ENCODE measurements at places on chromosomes 2 and 18. TPM values are rescaled to one million over a fixed set of nuclear protein-coding genes. Genes with fewer than 3 reads are reported as not detected.
A peak's percentile ranks its signal among the peaks of the same experiment; 100 is the strongest.

Gene FAM124B
- total RNA-seq: 0.91 TPM

Gene ZNF892
- 4.6 TPM for total RNA-seq

Gene SIX3
- total RNA-seq: not detected

Gene CCDC85A
- total RNA-seq: 1.5 TPM

Gene BMP10
- not detected for total RNA-seq

Gene CDK15
- not detected for total RNA-seq

DNA sequence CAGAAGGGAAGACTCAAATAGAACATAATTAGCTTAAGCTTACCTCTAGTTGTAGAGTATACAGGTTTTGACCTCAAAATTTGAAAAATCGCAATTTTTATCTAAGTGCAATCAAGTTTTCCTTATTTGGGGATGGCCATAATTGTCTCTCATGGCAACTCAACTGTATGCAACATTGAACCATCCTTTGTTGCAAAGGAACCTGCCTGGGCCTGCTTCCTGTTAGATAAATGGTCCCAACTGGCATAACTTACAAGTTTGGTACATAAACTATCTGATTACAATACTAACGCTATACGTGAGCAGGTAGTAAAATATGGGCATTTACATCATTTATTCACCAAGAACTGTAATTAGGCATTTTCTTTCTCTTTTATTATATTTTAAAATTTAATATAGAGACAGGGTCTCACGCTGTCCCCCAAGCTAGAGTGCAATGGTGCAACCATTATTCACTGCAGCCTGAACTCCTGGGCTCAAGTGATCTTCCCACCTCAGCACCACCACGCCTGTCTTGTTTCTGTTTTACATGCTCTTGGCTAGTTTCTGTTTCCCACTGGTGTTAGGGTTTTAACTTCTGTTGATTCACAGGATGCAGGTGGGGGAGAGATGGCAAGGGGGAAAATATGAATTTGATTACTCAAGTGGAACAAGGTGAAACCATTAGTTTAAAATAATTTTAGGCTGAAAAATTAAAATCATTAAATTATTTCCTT, 55.3 kb upstream of the B3GNT2 start:
- H3K4me1 ChIP-seq: no peaks in the 10 kb centered on the region
- no peaks in the 10 kb centered on the region for H3K36me3 ChIP-seq
- no peak for DNase-seq
- H3K4me3 ChIP-seq: no peak overlapping the region

DNA sequence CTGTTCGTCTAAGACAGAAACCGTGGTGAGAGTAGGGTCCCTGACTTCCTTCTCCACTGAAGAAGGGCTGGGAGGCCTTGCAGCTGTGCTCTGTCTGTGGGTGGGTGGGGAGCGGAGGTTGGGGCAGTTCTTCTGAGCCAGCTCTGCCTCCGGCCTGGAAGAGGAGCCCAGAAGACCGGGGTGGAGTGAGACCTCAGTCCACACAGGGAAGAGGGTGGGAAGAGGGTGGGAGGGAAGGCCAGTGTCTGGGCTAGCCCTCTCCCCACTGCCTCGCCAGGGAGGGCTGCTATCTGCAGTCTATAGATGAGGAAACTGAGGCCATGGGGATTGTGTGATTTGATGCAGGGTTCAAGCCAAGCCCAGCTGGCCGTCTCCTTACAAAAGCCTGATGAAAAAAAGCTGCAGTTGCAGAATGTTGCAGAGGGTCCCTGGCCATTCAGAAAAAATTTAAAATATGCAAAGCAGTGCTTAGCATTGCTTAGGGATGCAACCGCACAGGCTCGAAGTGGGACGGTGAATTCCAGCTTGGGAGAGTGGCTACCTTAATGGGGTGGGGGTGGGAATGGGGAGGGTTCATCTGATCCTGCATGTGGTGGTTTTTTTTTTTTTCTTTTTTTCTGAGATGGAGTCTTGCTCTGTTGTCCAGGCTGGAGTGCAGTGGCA, 181.6 kb upstream of the HS6ST1 start:
- no peak overlapping the region for H3K4me3 ChIP-seq
- DNase-seq: no peak
- no peak overlapping the region for H3K27ac ChIP-seq
- no peaks in the 10 kb centered on the region for H3K4me1 ChIP-seq
- no peaks in the 10 kb centered on the region for H3K36me3 ChIP-seq
- H3K27me3 ChIP-seq: no peaks in the 10 kb centered on the region

DNA sequence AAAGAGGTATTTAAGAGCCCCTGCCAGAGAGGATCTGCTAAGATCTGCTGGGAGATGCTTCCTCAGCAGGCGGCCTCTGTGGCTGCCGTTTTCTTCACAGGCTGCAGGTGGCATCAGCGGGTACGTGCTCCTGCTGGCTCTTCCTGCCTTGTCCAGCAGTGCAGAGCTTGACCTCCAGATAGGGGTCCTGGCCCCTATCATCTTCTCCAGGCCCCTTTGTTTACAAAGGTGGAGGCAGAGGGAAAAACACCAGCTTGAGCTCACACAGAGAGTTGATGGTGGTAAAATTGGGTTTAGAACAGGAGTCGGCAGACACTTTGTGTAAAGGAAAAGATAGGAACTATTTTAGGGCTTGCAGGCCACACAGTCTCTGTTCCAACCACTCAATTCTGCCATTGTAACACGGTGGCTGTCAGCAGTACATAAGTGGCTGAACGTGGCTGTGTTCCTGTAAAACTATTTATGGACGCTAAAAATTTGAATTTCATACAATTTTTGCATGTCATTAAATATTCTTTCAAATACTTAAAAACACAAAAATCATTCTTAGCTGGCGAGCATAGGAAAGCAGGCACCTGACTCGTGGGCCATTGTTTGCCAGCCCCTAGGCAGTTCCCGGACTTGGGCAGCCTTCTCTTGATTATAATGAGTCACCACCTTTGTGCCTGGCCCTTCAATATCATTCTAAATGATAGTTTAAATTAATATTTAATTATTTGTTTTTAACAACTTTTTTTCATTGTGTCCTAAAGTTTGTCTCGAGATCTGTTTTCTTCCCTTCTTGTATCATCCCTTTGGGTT, 98.2 kb upstream of the B3GNT7 start:
- H3K27ac ChIP-seq: no peak overlapping the region
- DNase-seq: peak; percentile 31
- peaks cover 2% of the 10 kb centered on the region for H3K4me1 ChIP-seq
- no peaks in the 10 kb centered on the region for H3K27me3 ChIP-seq
- no peak overlapping the region for H3K4me3 ChIP-seq
- H3K36me3 ChIP-seq: no peaks in the 10 kb centered on the region

DNA sequence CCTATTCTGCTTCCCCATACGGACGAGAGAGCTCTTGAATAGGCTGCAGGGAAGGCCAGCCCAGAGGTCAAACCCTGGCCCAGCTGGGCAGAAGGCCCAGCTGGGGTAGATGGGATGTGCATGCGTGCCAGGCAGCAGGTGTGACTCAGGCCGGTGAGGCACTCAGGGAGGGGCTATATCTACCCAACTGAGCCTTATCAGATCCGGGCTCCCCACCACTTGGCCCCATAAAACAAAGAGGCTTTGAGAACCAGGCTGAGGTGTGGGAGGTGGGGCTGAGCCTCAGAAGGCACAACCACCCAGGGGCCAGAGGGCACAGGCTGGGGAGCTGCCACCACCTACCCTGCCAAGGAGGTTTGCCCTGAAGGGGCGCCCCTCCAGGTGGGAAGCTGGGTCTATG, 8.0 kb upstream of the CFAP65 start:
- H3K4me1 ChIP-seq: no peaks in the 10 kb centered on the region
- no peak overlapping the region for H3K27ac ChIP-seq
- no peak overlapping the region for H3K4me3 ChIP-seq
- no peak for DNase-seq

DNA sequence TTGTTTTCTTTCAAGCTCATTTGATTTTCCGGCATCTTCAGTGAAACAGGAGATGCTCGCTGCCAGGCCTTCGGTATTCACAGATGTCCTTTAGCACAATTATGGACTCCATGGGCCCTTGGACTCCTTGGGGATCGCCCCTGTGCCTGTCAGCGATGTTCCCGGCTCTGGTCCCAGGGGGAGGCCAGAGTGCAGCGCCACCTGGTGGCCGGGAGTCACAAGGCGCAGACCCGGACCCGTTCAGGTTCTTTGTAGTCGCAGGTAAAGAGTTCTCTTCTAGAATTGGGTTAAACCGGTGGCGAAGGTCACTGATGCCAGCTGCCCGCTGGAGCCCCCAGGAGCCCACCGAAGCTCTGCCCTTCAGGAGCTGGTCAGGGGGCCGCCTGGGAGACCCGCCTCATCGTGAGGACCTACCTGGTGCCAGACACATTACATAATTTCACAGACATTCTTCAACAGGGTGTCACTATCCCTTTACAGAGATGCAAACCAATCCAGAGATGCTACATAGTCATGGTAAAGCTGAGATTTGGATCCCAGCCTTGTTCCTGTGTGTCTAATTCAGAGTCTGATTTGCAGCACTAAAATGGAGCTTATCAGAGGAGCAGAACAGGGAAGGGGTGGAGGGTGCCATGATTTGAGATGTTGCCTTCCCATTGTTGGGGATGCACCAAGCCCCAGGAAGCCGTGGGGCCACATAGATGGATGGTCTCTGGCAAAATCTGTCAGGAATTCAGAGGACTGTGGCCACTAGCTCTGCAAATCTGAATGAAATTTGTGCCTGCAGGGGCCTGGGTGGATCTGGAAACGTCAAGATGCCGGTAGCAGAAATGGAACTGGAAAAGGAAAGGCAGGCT, 6.0 kb upstream of the INPP5D start:
- H3K4me1 ChIP-seq: no peaks in the 10 kb centered on the region
- no peaks in the 10 kb centered on the region for H3K27me3 ChIP-seq
- no peaks in the 10 kb centered on the region for H3K36me3 ChIP-seq
- H3K27ac ChIP-seq: no peak overlapping the region

DNA sequence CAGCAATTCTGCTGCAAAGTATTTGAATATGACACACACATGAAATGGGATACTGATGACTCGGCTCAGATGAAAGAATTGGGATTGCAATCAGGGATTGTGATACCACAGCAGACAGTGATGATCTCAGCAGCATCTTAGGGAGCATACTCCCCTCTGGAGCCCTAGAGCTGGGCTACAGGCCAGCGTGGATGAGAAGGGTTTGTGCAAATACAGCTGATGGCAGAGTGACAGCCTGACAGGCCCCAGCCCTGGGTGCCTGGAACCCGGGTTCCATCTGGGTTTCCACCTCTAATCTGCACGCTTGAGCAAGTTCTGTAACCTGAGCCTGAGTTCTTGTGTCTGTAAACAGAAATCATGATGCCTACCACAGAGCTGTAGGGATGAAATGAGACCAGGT, 418.0 kb downstream of the LRATD1 start:
- H3K36me3 ChIP-seq: no peaks in the 10 kb centered on the region
- H3K4me3 ChIP-seq: no peak overlapping the region
- DNase-seq: no peak
- no peak overlapping the region for H3K27ac ChIP-seq

DNA sequence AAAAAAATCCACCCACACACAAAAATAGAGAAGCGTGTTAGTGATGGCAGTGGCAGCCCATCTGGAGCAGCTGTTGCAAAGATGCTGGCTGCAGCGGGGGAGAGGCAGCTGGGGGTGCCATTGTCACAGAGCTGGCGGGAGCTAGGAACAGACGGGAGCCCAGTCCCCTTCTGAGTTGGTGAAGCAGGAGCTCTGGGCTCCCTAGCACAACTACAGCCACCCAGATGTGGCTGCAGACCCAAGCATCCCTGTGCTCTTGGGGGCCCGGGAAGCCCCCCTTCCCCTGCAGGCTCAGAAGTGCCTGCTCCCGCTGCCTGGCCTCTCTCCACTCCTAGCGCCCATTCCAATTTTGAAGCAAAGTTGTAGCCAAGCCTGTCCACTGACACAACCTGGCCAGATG, 366.6 kb upstream of the MC4R start:
- H3K4me3 ChIP-seq: no peak overlapping the region
- DNase-seq: no peak

GRCh38 chr2:26268213-26268612, 23.5 kb downstream of the HADHB start:
- H3K4me3 ChIP-seq: no peak overlapping the region
- H3K36me3 ChIP-seq: no peaks in the 10 kb centered on the region
- no peak overlapping the region for H3K27ac ChIP-seq
- peaks cover under 1% of the 10 kb centered on the region for H3K4me1 ChIP-seq

GRCh38 chr2:126656431-126657147, 631 bp downstream of the GYPC start:
- H3K27ac ChIP-seq: peak overlapping the region; percentile 94
- peak overlapping the region; percentile 45 for H3K4me3 ChIP-seq
- no peaks in the 10 kb centered on the region for H3K4me1 ChIP-seq
- DNase-seq: no peak
- no peaks in the 10 kb centered on the region for H3K36me3 ChIP-seq

GRCh38 chr2:38497670-38498037, 105.1 kb downstream of the HNRNPLL start:
- no peaks in the 10 kb centered on the region for H3K36me3 ChIP-seq
- no peaks in the 10 kb centered on the region for H3K4me1 ChIP-seq
- no peaks in the 10 kb centered on the region for H3K27me3 ChIP-seq
- H3K4me3 ChIP-seq: no peak overlapping the region
- no peak for DNase-seq

GRCh38 chr2:56008661-56009431, 85.3 kb upstream of the EFEMP1 start:
- no peak overlapping the region for H3K27ac ChIP-seq
- H3K36me3 ChIP-seq: no peaks in the 10 kb centered on the region
- H3K4me3 ChIP-seq: no peak overlapping the region
- no peaks in the 10 kb centered on the region for H3K4me1 ChIP-seq

DNA sequence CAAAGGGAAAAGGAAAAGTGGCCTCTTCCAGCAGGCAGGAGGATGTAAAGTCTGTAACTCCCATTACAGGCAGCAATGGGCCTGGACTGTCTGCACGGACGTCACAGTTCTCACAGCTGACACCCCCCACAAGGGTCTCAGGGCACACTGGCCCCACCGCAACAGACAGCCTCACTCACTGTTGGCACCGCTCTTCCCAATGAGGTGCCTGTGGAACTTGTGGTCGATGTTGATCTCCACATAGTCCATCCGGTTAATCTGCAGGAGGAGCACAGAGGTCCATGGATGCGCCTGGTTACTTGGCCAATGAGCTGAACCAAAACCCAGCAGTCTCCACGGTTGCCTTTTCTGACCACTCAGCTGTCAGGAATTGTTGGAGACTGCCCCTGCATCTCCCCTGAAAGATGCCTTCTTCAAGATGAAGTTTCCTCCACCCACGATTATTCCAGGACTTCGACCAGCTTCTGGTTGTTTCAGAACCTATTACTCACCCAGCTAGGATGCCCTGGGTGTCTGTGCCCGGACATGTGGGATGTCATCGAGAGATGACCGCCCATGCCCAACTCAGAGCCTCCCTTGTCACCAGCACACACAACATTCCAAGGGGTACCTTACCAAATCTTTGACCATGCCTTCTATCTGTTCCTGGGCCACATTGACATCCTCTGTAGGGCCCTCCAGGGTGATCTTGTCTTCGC, 62.5 kb downstream of the HDLBP start:
- no peaks in the 10 kb centered on the region for H3K27me3 ChIP-seq
- peaks cover 39% of the 10 kb centered on the region for H3K36me3 ChIP-seq
- H3K4me1 ChIP-seq: no peaks in the 10 kb centered on the region

All from prostate gland (tissue), 2 donors.